ENCODE measurements at places on chromosomes 13 and 19.
A peak's percentile ranks its signal among the peaks of the same experiment; 100 is the strongest.

GRCh38 chr19:9309974-9310446 is 372 bp upstream of the ZNF699 start:
- DNase-seq: peak; percentile 89

- no peak for DNase-seq
These were observed 22.0 kb downstream of the GPX4 start for GRCh38 chr19:1125601-1126467.

DNA sequence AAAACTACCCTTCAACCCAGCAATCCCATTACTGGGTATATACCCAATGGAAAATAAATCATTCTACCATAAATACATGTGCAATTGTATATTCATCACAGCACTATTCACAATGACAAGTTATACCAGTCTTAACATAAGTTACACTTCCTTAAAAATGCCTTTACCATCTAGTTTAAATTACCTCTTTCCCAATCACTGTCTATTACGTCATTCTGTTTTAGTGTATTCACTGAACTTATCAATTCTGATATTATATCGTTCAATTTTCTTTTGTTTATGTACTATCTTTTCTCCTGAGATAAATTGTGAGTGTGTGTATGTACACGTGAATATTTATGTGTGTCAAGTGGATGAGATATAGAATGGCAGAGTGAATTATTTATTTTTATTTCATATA is 1416.8 kb downstream of the OLFM4 start:
- no peak for DNase-seq

DNA sequence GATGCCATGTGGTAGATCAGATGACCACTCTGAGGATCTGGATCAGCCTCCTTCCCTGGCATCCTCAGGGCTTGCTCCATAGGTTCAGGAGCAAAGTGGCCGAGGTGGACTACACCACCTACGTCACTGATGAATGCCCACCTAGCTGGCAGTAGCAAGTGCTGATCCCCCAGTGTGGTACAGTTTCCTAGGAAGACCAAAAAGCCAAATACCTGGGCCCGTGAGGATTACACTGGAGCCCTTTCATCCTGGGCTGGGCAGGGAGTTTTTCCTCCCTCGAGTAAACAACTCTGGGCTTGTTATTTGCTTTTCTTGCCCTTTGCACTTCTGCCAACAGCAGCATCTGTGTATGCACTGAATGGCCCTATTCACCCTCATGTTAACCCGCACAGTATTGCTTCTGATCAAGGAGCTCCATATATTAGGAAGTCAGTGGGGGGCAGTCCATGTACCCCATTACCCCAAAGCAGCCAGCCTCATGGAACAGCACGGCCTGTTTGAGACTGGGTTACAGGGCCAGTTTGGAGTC is 3.3 kb upstream of the MYADM start:
- no peak for DNase-seq

All from stimulated activated CD4-positive, alpha-beta T cell treated with anti-CD3 and anti-CD28 coated beads, Interleukin-15, amount 100 ng/mL, for 24 hours (primary cell).